ENCODE measurements at places on chromosomes 5 and 9.

DNA sequence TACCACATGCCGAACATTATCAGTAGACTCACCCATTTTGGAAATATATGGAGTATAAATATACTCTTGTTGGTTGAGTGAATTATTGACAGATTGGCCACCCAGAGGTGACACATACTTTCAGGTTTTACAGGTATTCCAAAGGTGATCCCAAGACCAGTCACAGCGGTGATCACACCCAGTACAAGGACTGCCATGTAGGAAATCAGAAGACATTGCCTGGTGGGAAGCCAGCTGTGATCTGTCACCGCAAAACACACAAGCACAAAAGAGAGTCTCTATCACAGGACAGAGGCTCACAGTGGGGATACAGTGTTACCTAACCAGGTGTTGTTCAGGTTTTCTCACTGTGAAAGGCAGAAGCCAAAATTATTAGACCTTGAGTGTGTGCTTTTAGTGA lies 15.8 kb downstream of the BTF3 start:
- DNase-seq = no peak

- no peak for DNase-seq
These were observed 22.2 kb downstream of the RALGDS start for GRCh38 chr9:133098871-133099270.

DNA sequence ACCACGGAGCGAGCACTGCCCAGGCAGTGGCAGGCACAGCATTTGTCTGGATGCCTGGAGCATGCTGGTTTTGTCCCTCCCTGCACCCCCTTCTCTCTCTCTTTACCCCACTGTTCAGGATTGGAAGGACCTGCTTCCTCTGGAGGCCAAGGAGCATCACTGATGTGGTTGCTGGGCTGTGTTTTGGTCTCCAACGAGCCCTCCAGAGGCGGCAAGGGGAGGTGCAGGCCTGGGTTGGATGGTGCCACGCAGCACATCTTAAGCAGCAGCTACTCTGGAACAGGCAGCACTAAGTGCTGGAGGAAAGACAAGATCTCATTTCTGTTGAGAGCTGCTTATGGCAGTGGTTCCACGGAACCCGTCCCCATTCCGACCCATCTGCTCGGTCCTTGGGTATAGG lies 139.6 kb downstream of the CMYA5 start:
- no peak for DNase-seq

- DNase-seq = no peak
These were observed 33.0 kb upstream of the CCDC112 start for GRCh38 chr5:115329475-115329874.

- DNase-seq = no peak
These were observed 28.5 kb downstream of the TRIO start for GRCh38 chr5:14171621-14172020.

- DNase-seq = no peak
These were observed 89.9 kb downstream of the SYK start for GRCh38 chr9:90891308-90892040.

GRCh38 chr5:82808960-82809359 lies 268.2 kb downstream of the TMEM167A start:
- no peak for DNase-seq
